ENCODE measurements at places on chromosomes 12 and 14.

GRCh38 chr14:104148433-104149277, 10.3 kb downstream of the KIF26A start:
- no peak for DNase-seq

- no peak for DNase-seq
Observed at GRCh38 chr12:122003651-122004611, 17.8 kb upstream of the BCL7A start.

GRCh38 chr14:104693482-104694431, 4.3 kb downstream of the INF2 start:
- no peak for DNase-seq

DNA sequence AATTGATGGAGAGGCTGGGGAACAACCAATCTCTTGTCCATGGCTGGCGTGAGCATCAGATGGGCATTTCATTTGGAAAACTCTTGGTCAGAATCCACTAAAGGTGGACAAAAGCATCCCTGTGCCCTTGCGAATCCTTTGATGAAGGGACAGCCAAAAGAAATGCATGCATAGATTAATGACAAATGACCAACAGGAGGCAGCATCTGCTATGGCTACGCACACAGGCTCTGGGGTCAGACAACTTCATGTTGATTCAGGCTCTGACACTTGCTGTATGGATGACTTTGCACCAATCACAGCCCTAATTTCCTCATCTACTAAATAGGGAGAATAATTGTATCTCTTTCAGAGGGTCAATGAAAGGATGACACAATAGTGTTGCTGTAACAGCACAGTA, 117.5 kb downstream of the ASCL4 start:
- no peak for DNase-seq

- no peak for DNase-seq
Observed at GRCh38 chr12:67662910-67663538, 14.5 kb downstream of the DYRK2 start.

GRCh38 chr12:124398578-124399227, 103.8 kb downstream of the RFLNA start:
- DNase-seq, result no peak

GRCh38 chr12:55909513-55909884, 18.2 kb downstream of the PYM1 start:
- no peak for DNase-seq

DNA sequence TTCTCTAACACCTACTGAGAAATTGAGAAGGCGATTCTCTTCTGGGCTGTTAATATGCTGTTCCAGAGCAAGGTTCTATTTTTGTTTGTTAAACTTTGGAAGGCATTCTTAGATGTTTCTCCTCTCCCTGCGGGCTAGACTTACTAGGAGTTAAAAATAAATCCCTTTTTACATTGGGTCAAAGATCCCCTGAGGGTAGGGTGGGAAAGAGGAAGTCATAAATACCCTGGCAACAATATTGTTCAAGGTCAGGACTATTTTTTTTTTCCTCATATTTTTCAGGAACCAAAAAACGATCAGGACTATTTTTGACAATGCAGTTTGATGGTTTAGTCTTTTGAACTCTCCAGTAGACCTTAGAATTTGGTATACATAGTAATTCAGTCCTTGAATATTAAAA, 12.0 kb upstream of the SLC2A14 start:
- DNase-seq, result no peak

DNA sequence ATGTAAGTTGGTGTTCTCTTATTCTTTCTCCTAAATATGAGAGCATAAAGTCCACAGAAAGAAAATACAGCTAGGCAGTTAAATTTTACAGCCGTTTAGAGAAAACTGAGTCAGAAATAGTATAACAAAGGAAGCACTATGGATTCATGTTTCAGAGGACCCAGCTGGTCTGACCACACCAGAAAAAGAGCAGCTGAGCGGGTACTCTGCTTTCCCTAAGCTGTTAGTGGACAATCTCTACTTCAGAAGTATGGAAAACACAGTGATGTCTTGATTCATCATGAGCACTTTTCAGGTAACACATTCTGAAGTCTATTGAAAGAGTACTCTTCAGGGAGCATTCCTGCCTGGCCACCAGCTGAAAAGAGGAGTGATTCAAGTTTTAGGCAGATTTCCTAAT, 12.4 kb downstream of the PPM1H start:
- no peak for DNase-seq

GRCh38 chr12:95788637-95789036, 1.9 kb downstream of the NTN4 start:
- DNase-seq, result no peak

- no peak for DNase-seq
Observed at GRCh38 chr12:108724054-108724889, 7.0 kb downstream of the CORO1C start.

- no peak for DNase-seq
Observed at GRCh38 chr14:62694075-62694474, 351.2 kb downstream of the KCNH5 start.

DNA sequence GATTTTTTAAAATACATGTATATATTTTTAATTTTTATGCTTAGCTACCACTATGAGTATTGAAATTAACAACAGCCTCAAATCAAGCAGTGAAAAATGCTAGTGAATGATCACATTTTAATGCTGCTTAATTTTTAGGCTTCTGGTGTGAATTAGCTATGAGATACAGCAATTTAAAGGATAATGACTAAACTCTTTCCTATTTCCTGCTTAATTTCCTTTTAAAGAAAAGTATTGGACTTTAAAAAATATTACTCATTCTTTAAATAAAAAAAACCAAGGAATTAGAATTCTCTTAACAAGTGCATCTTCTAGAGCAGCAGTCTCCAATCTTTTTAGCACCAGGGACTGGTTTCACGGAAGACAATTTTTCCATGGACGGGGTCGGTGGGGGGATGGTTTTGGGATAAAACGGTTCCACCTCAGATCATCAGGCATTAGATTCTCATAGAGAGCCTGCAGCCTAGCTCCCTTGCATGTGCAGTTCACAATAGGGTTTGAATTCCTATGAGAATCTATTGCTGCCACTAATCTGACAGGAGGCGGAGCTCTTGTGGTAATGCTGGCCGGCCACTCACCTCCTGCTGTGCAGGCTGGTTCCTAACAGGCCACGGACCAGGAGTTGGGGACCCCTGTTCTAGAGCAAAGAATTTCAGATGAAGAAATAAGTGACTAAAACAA, 18.6 kb upstream of the NTN4 start:
- no peak for DNase-seq

- DNase-seq, result no peak
Observed at GRCh38 chr12:47216150-47216677, 136.5 kb upstream of the AMIGO2 start.

- no peak for DNase-seq
Observed at GRCh38 chr12:23950775-23951451, 1.4 kb upstream of the SOX5 start.

DNA sequence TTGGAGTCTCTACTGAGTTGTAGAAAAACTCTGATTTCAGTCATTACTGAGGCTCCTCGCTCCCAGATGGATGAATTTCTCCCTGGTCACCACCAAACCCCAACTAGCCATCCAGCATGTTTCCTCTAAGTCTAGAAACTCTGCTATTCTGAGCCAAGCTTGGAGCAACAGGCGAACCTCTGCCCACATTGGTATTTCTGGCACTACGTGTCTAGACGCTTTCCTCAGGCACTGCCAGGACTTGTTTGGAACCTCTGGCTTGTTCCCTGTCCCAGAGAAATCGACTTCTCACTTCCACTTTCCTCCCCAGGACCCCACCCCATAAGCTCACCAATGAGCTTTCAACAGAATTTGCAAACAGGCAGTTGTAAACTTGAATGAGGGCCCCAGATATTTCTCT, 27.6 kb downstream of the WSCD2 start:
- DNase-seq, result no peak

- no peak for DNase-seq
Observed at GRCh38 chr14:102508410-102508773, 1.2 kb downstream of the ANKRD9 start.

- DNase-seq, result no peak
Observed at GRCh38 chr12:12719496-12719895, 2.3 kb downstream of the CDKN1B start.

GRCh38 chr12:71766202-71766601, 11.5 kb downstream of the RAB21 start:
- DNase-seq, result no peak

GRCh38 chr12:1811948-1812291, 8.4 kb upstream of the LRTM2 start:
- DNase-seq, result no peak

DNA sequence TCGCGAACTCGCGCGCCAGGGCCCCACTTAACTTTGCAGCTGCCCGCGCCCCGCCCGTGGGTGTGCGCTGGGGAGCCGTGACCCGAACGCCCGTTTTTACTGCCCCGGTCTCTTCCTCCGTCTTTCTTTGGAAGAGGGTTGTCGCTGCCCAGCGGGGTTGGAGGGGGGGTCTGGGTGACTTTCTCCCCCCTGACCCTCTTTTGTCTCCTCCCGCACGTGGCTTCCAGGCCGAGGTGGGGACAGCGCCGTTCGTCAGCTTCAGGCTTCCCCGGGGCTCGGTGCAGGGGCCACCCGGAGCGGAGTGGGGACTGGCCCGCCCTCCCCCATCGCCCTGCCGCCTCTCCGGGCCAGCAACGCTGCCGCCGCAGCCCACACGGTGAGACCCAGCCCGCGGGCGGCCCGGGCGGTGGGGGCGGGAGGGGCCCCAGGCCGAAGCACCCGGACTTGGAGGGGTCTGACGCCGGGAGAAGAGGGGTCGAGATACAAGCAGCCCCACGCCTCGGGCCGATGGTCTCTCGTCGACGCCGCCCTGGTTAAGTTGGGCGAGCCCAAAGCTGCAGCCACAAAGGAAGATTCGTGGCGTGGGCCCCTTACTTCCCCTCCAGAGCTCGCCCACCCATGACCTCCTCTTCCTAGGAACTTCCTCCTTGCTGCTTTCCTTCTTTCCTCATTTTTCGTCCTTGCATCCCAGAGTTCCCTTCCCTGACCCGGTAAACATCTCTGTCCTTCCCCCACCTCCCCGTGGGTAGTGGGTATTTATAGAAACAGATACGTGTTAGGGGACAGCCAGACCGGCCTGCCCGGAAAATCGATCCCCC, 1.2 kb downstream of the DYRK2 start:
- no peak for DNase-seq

GRCh38 chr12:46343118-46343852, 29.3 kb downstream of the SLC38A2 start:
- no peak for DNase-seq

- DNase-seq, result no peak
Observed at GRCh38 chr12:91274916-91275315, 92.3 kb upstream of the DCN start.

DNA sequence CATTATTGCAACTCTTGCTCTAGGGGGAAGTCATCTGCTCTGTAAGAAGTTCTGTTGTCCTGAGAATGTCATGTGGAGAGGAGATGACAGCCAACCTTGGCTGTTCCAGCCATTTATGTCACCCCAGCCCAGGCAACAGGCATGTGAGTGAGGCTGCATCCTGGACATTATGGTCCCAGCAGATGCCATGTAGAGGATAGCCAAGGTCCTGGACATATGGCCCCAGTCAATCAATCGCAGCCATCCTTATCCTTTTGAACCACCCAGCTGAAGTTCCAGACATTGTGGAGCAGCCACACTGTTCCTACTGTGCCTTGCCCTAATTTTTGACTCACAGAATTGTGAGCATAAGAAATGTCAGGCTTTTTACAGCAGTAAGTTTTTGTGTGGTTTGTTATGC, 84.9 kb downstream of the AVPR1A start:
- DNase-seq, result no peak

DNA sequence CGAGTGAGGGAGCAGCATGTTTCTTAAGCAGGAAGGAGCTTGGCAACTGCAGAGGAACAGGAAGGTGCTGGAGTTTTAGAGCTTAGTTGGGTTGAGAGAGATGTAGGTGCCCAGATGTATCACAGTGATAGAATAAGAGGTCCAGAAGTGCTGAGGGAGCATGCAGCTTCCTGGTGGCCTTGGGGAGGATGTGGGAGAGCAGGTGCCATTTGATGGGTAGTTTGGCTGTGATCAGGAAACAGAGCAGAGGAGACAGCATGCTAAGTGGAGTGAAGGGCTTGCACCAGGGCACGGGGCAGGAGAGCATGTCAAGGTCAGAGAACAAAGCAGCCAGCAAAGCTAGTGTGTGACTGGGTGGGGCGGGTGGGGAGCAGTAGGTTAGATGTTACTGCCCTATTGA, 74.8 kb downstream of the PAPOLA start:
- DNase-seq, result no peak

- DNase-seq, result no peak
Observed at GRCh38 chr12:75944905-75945432, 86.6 kb downstream of the PHLDA1 start.

DNA sequence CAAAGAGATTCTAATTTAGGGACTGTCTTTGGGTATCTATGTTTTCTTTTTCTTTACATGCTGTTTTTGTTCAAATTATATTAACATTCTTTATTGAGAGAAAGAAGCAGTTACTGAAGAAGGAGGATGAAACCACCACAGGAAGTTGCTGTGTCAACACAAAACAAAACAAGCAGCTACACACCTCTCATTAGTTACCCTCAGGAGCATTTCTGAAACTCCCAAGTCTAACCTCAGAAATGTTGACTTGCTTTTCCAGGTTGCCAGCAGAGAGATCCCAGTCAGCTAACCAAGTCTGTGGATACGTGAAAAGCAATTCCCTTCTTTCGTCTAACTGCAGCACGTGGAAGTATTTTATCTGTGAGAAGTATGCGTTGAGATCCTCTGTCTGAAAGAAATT, 33.5 kb downstream of the CLEC1A start:
- DNase-seq, result no peak

- no peak for DNase-seq
Observed at GRCh38 chr12:124174451-124175348, 120.2 kb upstream of the RFLNA start.

GRCh38 chr12:128771681-128772080, 52.1 kb downstream of the SLC15A4 start:
- DNase-seq, result no peak

- DNase-seq, result no peak
Observed at GRCh38 chr12:63915105-63915800, 70.8 kb downstream of the SRGAP1 start.

- no peak for DNase-seq
Observed at GRCh38 chr12:27523305-27523641, 733 bp upstream of the PPFIBP1 start.

DNA sequence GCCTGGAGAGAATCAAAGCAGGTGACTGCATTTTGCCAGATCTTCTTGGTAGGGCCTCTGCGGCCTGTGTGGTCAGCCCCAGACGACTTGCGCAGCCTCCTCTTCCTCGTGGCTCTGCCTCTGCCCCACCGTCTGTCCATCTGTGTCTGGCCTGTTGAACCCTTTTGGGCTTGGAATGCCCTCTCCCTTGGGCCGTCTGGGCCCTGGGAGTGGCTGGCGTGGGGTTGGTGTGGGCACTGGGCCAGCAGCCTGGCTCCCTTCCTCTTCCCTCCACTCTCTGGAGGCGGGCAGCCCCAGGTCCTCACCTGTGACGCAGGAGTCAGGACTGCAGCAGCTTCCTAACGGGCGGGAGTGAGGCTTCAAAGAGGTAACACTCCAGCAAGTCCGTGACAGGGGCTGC, 9.7 kb upstream of the CCDC197 start:
- no peak for DNase-seq

DNA sequence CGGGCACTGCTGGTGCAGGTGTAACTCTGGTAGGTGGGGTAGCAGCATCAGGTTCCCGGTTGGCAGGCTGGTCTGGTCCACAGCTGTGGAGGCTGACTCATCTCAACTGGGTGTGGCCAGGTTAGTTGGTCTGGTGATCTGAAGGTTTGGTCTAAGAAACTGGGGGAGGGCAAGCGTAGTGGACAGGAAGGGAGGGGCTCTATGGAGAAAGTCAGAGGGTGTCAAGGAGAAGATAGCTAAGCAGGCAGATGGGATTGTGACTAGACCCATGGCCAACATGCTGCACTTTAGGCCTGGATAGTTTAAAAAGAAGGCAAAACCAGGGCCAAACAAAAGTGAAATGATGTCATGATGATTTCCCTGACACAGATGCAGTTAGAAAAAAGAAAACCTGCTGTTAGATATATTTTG, 7.9 kb downstream of the TRIM9 start:
- DNase-seq, result no peak
